ENCODE measurements at places on chromosomes 2 and 18.

- DNase-seq, result no peak
These were observed 9.9 kb downstream of the UBE2E3 start for GRCh38 chr2:180990337-180990736.

DNA sequence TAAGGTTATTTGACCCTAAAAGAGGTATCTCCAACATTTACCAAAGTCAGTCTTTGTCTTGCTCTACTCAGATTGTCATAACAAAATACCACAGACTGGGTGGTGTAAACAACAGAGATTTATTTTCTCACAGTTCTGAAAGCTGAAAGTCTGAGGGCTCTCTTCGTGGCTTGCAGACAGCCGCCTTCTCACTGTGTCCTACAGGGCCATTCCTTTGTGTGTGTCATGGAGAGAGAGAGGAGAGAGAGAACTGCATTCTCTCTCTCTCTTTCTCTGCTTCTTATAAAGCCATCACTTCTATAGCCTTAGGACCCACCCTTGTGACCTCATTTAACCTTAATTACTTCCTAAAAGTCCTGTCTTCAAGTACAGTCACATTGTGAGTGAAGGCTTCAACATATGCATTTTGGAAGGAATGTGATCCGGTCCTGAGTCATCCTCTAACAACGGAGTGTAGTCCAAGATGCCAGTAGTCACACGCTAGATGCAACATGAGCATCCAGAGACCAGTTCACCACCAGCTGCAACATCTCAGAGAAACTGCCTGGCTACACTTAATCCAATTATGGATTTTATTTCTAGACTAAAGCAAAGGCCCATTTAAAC lies 130.2 kb downstream of the CD226 start:
- DNase-seq, result no peak

GRCh38 chr2:241844066-241844728 lies 14.5 kb downstream of the PDCD1 start:
- no peak for DNase-seq

- DNase-seq, result no peak
These were observed 16.6 kb downstream of the ITGB1BP1 start for GRCh38 chr2:9406529-9407362.

GRCh38 chr2:7803515-7803914 lies 878.3 kb upstream of the ID2 start:
- DNase-seq, result no peak

- DNase-seq, result no peak
These were observed 959 bp upstream of the TUBA4B start for GRCh38 chr2:219252084-219252483.

DNA sequence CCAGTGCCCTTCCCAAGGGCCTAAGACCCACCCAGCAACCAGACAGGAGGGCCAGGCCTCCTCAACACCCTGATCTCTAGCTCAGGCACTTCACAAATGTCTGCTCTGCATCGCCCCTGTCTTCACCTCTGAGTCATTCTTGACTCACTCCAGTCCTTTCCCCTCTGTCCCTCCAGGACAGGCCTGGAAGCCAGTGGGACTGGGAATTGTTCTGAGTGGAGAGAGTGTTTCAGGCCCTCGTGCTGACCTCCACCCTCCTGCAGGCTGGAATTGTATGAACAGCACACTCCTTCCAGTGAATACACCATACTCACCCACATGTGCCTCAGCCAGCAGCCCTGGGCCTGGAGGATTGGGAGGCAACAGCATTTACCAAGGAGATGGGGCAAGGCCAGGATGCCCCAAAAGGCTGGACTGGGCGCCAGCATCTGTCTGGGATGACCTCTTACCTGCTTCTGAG lies 304.2 kb downstream of the CYP26B1 start:
- DNase-seq, result no peak

GRCh38 chr2:76083248-76083647 lies 372.5 kb upstream of the GCFC2 start:
- DNase-seq, result no peak

- DNase-seq, result no peak
These were observed 32.1 kb upstream of the CHRNA1 start for GRCh38 chr2:174796319-174796771.

DNA sequence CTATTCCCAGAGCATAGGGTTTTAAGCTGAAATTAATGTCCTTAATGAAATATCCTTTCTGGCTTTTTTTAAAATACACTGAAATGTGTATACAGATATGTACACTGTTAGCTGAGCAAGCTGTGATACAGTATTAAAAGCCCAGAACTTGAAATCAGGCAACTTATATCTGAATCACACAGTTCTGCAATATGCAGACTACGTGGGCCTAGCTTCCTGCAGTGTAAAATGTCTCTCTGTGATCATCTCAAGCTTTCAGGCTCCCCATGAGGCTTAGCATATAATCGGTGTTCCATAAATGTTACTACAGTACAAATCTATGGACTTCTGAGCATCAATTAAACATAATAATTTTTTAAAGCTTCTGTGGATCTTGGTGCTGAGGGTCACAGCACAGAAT lies 8.2 kb downstream of the FBXO15 start:
- no peak for DNase-seq

- no peak for DNase-seq
These were observed 32.1 kb upstream of the INSIG2 start for GRCh38 chr2:118056165-118056534.

GRCh38 chr2:8312221-8312620 lies 369.6 kb upstream of the ID2 start:
- no peak for DNase-seq

GRCh38 chr2:88187038-88187676 lies 17.0 kb downstream of the THNSL2 start:
- DNase-seq, result no peak

DNA sequence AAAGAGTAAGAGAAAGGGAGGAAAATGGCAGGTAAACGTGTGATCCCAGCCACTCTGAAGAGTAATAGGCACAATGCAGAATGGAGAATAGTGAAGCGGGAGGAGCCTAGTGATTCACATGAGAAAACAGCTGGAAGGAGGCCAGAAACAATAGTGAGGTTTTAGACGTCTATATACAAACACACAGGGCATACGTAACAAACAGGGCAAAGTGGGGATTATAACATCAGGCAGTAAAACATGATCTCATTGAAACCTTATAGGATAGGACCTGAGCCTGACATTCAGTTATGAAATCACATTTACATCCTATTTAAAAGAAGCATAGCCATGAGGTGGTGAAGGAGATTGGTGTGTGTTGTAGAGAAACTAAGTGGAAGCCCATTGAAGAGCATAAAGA lies 33.0 kb upstream of the GATA6 start:
- DNase-seq, result no peak

DNA sequence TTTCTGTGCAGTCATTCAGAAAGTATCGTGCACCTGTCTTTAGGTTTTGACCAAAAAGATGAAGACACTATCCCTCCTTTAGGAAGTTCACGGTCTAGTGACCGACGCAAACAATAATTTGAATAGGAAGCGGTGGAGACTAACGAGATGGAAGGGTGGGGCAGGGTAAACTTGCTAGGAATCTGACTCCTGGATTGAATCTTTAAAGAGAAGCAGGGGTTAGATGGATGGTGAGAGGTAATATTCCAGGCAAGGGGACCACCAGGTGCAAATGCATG lies 651 bp upstream of the TXNL1 start:
- DNase-seq, result no peak

DNA sequence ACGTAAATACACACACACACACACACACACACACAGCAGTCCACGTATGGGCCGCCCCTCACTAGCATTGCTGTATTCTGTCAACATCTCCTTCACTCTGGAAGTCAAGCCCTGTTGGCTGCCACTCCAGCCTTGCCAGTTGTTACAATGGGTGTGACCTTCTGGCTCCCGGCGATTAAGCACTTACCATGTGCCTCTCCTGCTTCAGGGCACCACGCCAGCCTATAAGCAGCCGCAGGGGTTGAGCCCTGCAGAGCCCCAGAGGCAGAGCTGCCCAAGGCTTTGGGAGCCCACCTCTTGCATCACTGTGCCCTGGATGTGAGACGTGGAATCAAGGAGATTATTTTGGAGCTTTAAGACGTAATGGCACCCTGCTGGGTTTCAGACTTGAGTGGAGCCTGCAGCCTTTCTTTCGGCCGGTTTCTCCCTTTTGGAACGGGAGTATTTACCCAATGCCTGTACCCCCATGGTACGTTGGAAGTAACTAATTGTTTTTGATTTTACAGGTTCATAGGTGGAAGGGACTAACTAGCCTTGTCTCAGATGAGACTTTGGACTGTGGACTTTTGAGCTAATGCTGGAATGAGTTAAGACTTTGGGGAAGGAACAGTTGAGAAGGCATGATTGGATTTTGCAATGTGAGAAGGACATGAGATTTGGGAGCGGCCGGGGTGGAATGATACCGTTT lies 54.5 kb upstream of the ROCK2 start:
- DNase-seq, result no peak

DNA sequence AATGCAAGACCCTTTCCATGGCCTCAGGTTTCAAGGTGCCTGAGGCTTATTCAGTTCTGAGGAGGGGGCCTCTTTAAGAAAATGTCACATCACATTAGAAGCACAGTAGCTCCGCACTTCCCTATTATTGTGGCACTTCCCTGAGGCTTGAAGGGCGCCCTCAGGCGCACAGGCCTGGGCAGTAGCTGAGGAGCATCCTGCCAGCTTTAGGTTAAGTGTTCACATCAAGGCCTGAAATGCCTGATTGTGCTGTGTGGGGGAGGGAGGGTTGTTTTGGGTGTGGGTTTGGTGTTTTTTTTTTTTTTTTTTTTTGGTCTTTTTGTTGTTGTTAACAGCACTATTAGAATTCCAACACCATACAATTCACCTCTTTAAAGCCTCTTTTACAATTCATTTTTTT lies 107.9 kb downstream of the CABLES1 start:
- no peak for DNase-seq

DNA sequence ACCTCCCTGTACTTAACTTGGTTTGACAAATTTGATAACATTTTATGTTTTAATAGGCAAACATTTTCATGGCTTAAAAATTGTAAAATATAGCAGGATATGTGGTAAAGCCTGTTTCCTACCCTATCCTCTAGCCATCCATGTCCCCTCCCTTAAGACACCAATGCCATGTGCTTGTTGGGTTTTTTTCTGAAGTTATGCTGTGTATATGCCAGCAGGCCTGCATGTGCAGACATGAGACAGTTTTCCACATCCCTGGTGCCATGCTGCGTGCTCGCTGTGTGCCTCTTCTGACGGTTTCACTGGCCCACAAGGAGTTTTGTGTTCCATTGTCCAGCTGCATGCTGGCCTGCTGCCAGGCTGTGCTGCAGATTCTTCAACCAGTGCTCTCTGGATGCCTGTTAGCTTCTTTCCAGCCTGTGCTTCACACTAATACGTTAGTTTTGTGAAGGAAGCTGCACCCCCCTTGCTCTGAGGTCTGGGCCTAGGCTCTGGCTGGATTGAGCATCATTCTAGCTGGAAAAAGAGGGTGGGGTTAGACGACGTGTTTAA lies 16.9 kb downstream of the INPP4A start:
- no peak for DNase-seq

DNA sequence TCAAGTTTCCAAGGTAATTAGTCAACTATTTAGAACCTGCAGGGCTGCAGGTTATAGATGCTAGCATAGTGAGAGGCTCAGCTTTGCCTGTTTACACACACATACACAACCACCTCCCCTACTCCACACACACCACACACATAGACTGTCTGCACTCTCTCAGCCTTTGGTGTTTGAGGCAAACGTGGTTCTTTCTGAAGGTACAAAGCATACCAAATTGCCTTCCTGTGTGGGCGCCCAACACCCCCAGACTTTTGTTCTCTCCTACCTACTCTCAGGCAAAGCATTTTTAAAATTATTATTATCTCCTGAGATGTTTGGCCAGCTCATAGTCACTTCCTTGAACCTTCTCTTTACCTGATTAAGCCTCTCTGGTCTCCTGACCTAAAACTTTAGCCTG lies 44.9 kb downstream of the MYO3B start:
- DNase-seq, result no peak

DNA sequence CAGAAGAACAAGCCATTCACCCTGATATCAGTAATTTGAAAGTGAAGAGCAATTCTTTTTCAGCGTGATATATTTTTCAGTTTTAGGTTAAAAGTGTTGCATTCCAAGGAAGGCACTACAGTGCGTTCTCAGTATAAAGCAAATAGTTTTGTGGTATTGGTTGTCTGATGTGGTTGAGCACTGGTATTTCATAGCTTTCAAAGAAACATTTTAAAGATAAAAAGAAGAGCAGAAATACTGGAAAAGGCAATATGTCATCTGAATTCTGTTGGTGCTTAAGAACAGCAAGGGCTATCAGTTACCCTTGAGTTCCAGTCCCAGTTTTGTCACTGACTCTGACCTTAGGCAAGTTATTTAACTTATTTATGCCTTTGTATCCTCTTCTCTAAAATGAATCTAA lies 191.6 kb downstream of the BABAM2 start:
- no peak for DNase-seq

DNA sequence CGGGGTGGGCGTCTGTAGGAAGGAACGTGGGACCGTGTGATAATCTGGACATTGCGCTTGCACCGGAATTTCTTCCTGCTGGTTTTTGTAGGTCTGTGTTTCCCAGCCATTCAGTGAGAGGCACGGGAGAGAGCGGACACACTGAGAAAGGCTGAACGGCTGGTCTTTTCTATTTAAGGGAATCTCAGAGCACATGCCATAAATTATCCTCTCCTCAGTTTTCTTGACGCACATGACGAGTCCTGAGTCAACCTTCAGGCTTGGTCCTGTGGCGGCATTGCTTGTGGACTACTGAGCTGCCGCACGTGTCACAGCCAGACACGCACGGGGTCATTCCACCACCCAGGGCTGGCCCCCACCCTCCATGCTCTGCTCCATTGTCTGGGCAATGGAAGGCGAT lies 519.3 kb upstream of the ID2 start:
- DNase-seq, result no peak

GRCh38 chr2:59066787-59067399 lies 825.8 kb upstream of the FANCL start:
- no peak for DNase-seq

GRCh38 chr2:73776869-73777519 lies 2.9 kb downstream of the DUSP11 start:
- no peak for DNase-seq

DNA sequence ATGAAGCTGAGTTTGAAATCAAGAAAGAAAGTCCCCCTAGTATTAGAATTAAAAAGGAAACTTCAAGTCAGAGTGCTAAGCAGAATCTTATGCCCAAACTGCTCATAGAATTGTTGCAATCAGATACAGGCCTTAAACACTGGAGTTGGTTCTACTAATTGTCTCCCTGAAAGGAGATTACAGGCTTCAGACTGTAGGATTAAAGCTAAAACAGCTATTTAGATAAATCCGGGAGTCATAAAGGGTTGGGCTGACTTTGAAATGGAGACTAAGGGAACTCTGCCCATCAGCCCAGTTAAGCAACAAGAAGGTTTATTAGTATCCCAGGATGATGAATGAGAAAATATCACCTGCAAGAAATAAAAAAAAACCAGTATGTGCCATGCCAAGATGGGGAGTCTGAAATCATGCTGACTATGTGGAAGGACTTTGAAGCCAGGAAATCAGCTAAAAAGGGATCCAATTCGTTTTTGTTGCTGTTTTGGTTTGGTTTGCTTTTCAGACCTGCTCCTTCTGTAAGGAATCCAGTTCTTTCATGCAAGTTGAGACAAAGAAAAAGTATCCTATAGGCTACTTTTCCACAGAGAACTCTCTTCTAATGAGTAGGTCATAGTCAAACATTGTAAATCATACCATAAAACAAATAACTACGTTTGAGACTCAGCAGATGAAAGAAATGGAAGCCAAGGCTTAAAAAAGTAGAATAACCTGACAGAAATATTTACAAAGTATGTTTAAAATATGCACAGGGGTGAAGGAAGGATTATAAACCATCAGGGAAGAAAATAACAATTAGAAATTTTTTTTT lies 37.6 kb upstream of the MSTN start:
- DNase-seq, result peak; percentile 39

GRCh38 chr2:30225131-30225762 lies 6.1 kb upstream of the LBH start:
- DNase-seq, result peak; percentile 42

Measured in urinary bladder (tissue), 4 donors.